ENCODE measurements at places on chromosomes 3 and 15.

DNA sequence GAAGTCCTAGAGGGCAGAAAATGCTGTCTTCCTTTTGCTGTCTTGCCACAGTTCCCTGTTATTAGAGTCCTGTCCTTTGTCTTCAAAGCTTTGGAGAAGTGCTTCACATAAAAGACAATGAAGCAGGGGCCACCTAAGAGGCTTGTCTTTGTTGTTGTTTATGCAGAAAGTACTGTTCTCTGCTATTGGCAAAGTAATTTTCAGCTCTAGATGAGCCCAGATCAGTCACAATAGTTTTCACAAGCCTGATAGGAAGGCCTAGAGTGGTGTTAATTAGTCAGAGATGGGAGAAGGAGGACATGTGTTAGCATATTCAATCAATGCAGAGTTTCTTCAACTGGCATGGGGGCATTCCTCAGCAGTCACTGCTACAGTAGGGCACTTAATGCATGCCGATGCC is 300.0 kb downstream of the PTPRG start:
- no peak for DNase-seq

- no peak for DNase-seq
Measured at GRCh38 chr3:27593173-27593572, 109.0 kb upstream of the SLC4A7 start.

DNA sequence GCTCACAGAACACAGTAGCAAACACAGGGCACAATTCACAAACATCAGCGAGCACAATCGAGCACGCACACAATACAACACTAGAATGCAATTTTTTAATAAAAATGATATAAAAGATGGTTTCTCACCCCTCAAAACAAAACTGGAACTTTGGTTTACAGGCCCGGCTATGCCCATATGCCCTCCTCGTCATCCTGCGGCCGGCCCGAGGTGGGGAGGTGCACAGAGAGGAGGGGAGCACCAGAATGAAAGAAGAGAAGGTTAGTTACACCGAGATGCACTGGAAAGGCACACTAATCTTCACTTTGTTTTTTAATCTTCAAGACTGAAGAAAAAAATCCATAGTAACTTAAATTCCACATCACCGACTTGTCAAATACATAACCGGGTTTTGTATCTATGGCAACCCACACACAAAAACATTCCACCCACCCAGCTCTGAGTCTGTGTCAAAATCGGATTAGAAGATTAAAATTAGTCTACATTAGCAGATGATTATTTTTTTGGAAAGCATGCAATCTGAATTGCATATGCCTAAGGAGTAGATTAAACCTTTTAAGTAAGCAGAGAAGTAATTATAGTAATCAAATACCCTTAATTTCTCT is 196.7 kb upstream of the WNT5A start:
- no peak for DNase-seq

GRCh38 chr3:128971421-128972100 is 22.3 kb downstream of the CFAP92 start:
- no peak for DNase-seq

- no peak for DNase-seq
Measured at GRCh38 chr3:129822679-129823078, 70.8 kb downstream of the TMCC1 start.

DNA sequence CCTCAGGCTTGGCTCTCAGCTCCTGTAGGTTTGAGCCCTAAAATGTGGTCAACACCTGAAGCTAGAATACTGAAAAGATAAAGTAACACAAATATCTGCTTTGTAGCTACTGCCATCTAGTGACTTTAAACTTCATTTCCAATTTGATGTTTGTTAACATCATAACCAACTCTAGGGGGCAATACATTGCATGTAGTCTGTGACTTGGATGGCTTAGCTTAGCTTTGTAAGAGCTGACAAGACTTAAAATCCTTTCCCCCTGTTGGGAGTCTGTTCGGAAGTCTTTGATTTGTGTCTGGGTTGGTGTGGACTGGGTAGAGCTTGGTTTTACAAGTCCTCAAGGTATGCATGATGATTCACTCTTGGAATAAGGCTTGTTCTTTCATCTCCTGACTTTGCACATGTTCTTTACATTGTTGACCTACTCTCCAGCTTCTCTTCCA is 51.7 kb downstream of the SCN11A start:
- no peak for DNase-seq

DNA sequence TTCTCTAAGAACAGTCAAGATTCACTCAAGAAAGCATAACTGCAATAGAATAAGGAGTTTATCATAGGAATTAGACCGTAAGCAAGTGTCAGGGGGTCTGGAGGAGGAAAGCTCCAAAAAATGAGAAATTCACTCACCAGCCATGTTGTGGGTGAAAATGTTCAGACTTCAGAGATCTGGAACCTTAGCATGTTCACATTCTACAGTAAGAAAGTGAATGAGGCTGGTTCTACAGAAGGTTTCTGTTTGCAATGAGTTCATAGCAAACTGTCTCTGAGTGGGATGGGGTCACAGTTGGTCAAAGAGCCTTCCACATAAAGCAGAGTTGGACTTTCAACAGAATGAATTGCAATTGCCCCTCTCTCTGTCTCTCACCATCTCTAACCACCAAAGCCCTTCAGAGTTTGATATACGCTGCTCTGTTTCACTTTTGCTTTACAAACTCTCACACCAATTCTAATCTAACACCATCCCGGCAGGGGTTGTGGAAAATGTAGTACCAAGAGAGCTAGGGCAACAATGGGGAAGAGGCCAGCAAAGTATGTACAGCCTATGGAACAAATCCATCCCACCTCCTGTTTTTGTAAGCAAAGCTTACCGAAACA is 581.8 kb upstream of the UBE2E2 start:
- no peak for DNase-seq

GRCh38 chr3:141933421-141934300 is 57.2 kb downstream of the ATP1B3 start:
- no peak for DNase-seq

- DNase-seq, result no peak
Measured at GRCh38 chr3:13002398-13003124, 70.7 kb downstream of the IQSEC1 start.

GRCh38 chr15:38040615-38041014 is 106.2 kb downstream of the TMCO5A start:
- no peak for DNase-seq

DNA sequence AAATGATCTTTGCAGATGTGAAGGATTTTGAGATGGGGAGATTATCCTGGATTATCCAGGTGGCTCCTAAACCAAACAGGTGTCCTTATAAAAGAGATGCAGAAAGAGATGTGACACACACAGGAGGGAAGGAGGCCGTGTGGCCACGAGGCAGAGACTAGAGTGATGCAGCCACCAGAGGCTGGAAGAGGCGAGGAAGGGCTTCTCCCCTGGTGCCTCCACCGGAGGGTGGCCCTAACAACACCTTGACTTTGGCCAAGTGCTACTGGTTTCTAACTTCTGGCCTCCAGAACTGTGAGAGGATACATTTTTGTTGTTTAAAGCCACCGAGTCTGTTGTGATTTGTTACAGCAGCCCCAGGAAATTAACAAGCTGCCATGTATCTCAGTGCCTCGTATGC is 127.1 kb downstream of the ASB7 start:
- no peak for DNase-seq
